NCI-H1092 (cell line): ENCODE measurements at places on chromosomes 16 and 17.

DNA sequence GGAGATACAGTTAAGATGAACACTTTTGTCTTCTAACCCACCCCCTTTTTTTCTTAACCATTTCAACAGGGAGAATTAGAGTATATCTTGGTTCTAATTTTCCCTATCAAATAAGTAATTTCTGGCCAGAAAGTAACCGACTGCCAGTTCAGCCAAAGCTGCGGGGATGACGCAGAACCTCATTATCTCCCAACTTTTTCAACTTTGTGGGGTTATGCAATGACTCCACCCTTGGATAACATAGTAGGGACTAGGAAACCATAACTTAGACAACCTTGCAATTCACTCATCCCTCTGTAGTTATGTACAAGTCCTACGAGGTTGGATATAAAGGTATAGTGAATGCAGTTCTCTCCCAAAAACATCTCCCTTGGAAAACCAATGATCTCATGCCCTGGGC lies 184.0 kb downstream of the ZNF18 start:
- no peak for DNase-seq

DNA sequence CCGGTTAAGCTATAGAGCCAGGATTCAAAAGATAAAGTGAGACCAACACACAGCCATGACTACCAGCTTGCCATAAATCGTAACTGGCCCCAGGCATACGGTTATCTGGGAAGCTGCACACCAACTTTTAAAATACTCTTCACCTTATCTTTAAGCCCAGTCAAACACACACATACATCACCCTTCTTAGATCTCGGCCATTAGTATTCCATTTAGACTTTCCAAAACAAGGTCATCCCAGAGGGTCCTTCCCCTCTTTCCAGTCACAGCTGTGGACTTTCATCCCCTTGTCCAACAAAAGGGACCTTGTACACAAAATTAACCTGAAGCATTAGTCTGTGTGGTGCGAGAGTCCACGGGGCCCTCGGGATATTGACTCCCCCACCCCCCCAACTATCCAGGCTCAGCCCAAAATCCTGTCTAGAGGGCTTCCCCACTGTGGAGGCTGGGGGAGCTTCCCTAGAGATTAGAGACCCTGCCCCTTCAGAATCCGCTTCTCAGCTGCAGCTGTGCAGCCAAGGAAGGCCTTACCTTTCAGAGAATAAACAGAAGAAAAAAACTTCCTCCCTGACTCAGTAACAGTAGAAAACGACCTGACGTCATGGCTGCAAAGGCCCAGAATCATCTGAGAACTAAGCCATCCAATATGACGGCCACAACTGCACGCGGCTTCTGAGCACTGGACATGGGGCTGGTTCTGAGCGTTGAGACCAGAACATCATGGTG lies 9.9 kb downstream of the ZFHX3 start:
- DNase-seq, result no peak

DNA sequence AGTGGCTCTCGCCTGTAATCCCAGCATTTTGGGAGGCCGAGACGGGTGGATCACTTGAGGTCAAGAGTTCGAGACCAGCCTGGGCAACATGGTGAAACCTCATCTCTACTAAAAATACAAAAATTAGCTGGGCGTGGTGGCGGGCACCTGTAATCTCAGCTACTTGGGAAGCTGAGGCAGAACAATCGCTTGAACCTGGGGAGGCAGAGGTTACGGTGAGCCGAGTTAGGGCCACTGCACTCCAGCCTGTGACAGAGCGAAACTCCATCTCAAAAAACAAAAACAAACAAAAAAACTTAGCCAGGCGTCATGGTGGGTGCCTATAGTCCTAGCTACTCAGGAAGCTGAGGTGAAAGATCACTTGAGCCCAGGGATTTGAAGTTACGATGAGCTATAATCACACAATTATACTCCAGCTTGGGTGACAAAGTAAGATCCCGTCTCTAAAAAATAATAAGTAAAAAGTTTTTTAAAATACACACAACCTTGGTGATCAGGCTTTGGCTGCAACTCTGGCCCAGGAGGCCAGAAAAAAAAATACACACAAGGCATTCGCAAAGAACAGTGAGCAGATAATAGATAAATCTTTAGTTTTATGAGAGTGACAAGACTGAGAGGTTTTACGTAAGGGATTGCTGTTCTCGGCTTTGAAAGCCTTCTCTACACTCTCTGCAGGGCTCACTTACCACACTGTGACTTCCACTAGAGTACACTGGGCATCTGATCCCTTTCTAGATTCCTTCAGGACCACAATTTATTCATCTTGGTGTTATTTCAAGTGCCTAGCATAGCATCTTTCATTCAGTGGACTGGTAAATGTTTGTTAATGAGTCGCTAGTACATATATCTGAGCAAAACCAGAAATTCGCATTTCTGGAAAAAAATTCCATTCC lies 5.9 kb downstream of the GSPT1 start:
- no peak for DNase-seq

GRCh38 chr17:55692276-55692675 lies 30.4 kb downstream of the TMEM100 start:
- DNase-seq, result no peak

- DNase-seq, result no peak
Measured at GRCh38 chr17:8793649-8794048, 5.5 kb downstream of the MFSD6L start.

DNA sequence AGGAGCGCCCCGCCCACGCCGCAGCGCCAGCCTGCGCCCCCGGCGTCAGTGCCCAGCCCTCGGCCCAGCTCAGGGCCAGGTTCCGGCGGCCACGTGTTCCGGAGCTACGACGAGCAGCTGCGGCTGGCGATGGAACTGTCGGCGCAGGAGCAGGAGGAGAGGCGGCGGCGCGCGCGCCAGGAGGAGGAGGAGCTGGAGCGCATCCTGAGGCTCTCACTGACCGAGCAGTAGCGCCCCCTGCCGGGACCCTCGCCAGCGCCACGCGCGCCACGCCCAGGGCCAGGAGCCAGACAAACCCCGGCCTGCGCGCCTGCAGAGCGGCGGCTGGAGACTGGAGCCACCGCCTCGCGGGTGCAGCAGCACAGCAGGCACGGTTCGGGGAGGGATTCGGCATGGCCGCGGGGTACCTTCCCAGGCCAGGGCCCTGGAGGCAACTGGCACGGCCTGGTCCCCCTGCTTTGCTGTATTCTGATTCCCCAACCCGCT lies 9.3 kb downstream of the CORO6 start:
- no peak for DNase-seq

DNA sequence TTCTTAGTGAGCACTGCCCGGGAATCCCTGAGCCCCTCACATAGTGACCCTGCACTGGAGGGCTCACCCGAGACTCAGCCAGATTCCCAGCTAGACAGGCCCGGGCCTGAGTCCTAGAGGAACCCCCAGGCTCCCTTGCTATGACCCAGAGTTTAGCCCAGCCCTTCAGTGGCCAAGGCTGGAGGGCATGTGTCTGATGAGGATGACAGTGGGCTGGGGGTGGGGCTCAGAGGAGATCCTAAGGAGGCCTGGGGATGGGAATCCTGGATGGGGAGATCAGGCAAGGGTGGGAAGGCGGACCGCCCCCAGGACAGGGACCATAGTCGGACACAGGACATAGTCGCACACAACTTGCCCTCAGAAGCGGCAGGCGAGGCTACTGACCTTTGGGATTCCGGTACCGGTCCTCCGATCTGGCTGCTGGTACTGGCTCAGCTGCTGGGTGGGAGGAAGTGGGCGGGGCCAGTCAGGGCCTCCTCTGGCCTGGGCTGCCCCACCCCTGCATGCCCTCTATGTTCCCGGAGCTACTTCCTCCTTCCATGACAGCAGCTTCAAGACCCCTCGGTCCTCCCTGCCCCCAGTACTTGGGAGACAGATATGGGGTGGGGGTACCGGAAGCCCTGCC lies 1.1 kb downstream of the CD79B start:
- no peak for DNase-seq
